ENCODE measurements at places on chromosomes 5 and 9.

- no peak for DNase-seq
These were observed 174.8 kb upstream of the TNC start for GRCh38 chr9:115292584-115293279.

DNA sequence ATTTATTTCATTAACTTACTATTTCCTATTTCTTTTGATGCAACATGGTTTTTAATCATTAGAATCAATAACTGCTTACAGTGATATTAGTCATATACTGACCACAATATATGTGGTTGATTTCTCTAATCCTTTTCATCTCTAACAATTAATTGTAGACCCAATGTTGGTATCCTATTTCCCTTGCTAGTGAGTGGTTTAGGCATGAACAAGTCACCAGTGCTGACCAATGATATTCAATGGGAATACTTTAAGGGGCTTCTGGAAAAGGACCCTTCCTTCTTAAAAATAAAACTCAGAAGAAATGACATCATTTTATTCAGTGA, 672.4 kb upstream of the GRAMD2B start:
- DNase-seq: no peak

GRCh38 chr9:126219648-126220063, 107.0 kb upstream of the MVB12B start:
- no peak for DNase-seq

DNA sequence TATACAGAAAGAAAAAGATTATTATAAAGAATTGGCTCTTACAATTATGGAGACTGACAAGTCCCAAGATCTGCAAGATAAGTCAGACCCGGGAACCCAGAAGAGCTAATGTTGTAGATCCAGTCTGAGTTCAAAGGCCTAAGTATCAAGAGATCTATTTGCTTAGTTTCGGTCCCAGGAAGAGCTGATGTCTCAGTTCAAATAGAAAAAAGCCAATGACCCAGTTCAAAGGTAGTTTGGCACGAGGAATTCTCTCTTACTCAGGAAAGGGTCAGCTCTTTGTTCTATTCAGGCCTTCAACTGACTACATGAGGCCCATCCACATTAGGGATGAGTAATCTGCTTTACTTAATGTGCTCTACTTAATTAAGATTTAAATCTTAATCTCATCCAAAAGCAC, 128.3 kb upstream of the PLCXD3 start:
- no peak for DNase-seq

- DNase-seq: no peak
These were observed 186.5 kb upstream of the WWC1 start for GRCh38 chr5:168104811-168105481.

GRCh38 chr5:521680-522079, 2.6 kb downstream of the SLC9A3 start:
- DNase-seq: no peak

DNA sequence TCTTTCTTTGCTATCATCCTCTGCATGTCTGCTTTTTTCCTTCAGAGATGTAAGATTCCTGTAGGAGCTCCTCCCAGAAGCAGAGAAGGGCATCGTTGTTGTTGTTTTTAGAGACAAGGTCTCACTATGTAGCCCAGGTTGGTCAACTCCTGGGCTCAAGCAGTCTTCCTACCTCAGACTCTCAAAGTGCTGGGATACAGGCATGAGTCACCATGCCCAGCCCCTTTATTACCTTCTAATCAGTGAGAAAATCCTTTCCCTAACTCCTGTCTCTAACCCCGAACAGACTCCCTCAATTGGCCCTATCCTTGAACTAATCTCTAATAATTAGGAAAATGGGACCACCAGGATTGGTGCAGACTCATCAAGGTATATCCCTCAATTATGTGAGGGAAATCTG, 64.4 kb downstream of the GALNT10 start:
- no peak for DNase-seq

GRCh38 chr5:132321109-132321721, 27.0 kb downstream of the SLC22A4 start:
- no peak for DNase-seq

GRCh38 chr9:136312436-136312835, 8.5 kb upstream of the CCDC187 start:
- peak; percentile 55 for DNase-seq

GRCh38 chr9:13278368-13279246, 885 bp downstream of the MPDZ start:
- peak; percentile 89 for DNase-seq

- DNase-seq: no peak
These were observed 38.7 kb upstream of the NEK6 start for GRCh38 chr9:124218987-124219461.

GRCh38 chr9:69071059-69071458, 35.5 kb downstream of the FXN start:
- no peak for DNase-seq

- DNase-seq: no peak
These were observed 374.9 kb downstream of the TMEM38B start for GRCh38 chr9:106069241-106069640.

GRCh38 chr5:16628376-16628775, 11.6 kb upstream of the RETREG1 start:
- DNase-seq: no peak

GRCh38 chr5:43168175-43168574, 23.9 kb upstream of the NIM1K start:
- DNase-seq: no peak

DNA sequence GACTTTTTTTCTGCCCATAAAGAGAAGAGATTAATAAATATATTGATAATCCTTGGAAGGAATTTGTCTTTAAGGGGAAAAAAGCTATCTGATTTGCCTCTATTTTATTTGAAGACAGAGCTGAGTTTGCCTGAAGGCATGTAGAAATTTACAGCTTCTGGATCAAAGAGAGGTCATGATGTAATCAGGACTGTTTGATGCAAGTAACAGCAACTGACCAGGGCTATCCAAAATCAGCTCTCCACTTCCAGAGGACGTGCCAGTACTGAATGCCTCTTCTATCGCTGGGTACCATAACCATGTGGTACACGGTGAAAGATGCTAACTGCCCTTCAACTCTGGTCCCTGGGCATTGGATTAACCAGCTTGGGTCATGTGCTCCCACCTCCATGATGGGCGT, 90.6 kb downstream of the ZFAND5 start:
- no peak for DNase-seq

DNA sequence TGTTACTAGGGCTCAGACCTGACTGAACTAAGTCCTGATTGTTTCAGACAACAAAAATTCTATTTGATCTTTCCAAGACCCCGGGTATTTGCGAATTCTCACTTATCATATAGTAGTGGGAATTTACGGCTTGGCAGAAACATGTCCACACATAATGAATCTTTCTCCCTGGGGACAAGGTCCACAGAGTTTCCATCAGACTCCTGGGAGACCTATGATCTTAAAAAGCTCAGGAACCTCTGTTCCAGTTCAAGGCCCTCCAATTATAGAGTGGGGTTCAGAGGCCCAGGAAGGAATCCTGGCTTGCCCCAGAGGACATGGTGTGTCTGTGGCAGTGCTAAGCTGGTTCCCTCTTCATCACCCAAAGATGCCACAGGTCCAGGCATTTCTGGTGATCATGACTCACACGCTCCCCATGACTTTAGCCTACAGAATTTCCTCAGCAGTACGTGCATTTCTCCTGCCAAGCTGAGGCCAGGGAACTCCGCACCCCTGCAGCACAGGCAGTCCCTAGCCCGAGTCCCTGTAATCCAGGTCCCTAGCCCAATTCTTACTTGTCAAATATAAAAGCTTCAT, 12.6 kb downstream of the RAPGEF1 start:
- DNase-seq: peak; percentile 48

DNA sequence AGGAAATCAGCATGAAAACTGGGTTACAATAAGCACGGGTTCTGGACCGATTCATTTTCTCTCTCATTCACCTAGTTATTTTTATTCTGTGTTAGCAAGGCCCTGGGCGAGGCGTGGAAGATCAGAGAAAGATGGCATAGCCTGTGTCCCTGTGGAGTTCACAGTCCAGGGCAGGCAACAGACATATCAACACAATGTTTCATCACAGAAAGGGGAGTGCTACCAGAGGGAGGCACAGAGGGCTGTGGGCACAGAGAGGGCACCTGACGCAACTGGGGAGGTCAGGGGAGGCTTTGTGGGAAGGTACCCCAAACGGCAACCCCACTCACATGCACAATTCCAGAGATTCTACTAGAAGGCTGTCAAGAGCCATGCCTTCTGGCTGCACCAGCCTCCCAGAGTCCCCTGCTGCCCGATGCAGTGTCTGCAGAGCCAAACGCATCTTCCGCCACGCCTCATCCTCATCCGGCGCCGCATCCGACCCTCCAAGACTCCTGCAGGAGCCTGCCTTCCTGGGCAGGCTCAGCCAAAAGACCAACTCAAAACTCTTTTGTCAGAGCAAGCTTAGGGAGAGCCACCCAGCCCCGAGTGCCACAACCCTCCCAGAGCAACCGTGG, 1.4 kb downstream of the FAM193B start:
- no peak for DNase-seq

- DNase-seq: no peak
These were observed 59.9 kb downstream of the GABRA6 start for GRCh38 chr5:161745392-161745791.

DNA sequence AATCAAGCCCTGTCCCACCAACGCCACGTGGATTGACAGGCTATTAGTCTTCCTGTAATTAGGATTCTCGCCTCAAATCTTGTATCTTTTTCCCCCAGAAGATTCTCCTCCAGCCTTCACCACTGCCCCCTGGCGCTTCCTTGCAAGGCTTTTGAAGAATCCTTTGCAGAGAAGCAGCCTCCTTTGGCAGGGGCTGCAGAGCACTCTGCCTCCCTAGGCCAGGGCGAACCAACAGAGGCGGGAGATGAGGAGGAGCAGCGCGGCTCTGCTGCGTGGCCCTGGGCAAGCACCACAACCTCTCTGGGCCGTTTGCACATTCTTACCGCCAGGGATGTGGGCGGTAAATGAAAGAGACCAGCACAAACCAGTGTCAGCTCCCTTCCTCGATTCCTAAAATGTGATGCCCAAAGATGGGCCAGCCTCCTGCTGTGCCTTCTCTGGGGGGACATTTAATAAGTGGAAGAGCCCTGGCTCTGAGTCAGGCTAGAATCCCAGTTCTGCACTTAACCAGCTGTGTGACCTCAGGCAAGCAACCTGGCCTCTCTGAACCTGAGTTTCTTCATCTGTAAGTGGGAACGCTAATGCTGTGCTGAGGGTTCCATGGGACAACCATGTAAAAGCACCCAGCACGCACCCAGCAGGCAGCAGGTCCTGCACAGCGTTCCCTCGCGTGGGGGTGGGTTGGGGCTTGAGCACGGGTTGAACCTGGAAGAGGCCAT, 128.6 kb downstream of the KCNIP1 start:
- no peak for DNase-seq

GRCh38 chr5:172276214-172276613, 7.3 kb downstream of the UBTD2 start:
- peak; percentile 61 for DNase-seq

- no peak for DNase-seq
These were observed 72.2 kb downstream of the PTPDC1 start for GRCh38 chr9:94156348-94157049.

DNA sequence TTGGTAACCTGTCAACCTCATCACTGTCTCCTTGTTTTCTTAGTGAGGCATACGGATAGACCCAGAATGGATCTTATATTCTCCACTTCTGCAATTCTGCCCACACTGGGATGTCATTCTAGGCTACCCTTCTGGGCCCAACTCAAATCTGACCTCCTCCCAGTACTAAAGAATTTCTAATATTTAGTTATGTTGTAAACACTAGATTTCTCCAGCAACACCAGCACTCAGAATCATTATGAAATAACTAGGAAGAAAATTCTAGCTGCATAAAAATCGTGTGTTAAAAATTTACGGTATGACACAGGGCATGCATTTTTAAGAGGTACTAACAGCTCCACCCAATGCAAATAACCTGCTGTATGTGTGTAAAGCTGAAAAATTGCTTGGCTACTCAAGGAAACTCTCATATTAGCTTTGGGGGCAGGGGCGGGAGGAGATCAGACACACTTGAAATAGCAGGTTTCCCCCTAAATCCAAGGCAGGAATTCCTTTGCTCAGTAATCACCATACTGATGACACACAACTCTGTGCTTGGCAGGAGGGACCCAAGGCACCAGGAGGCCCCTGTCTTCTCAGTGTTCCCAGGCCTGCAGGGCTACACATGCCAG, 27.3 kb downstream of the MACROH2A1 start:
- no peak for DNase-seq

DNA sequence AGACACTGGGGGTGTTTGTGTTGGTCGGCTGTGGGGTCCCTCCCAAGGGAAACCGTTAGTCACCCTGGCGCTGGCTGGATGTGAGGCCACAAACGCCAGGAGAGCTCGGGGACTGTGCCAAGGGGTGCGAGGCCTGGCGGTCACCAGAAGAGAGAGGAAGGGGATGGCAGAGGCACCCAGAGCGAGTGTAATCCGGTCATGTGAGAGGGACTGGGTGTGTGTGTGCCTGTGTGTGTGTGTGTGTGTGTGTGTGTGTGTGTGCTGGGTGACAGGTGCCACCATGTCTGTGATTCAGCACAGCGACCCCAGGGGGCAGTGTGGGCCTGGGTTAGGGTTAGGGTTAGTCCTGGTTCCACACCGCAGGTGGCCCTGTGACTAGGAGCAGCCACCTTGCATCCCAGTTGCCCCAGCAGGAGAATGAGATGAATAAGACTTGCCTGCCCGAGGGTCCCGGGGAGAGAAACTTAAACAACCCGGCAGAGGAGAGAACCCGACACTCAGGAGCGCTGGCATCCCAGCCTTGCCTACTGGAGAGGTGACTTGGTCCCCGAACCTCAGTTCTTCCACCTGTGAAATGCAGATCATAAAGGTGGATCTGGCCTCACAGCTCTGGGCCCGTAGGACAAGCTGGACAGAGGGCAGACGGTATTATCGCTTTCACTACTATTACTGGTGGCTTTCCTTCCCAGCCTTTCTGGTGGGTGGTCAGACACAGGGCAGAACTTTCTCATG, 1.4 kb upstream of the ADAMTSL2 start:
- DNase-seq: peak; percentile 72

DNA sequence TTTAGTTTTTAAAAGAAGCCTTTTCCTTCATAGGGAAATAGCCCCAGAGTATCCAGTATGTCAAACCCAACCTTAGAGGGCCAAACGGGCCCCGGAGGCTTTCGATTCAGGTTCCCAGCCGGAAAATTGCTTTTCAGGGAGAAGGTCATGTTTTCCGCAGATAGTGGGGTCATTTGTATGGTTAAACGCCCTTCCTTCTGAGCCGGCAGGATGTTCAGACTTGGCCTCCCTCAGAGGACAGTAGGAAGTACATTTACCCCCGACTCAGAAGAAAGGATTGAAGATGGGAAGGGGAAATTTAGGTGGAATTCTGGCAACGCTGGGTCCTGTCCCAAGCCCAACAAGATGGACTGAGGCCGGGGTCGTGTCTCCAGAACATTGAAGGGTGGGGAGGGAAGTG, 195.2 kb downstream of the AOPEP start:
- no peak for DNase-seq
